Natural killer cell (primary cell): ENCODE measurements at places on chromosomes 13 and 19.

GRCh38 chr13:108315991-108316390 is 46.5 kb downstream of the TNFSF13B start:
- no peaks in the 10 kb centered on the region for H3K36me3 ChIP-seq
- H3K27ac ChIP-seq, result no peak overlapping the region
- no peaks in the 10 kb centered on the region for H3K4me1 ChIP-seq
- no peak overlapping the region for H3K4me3 ChIP-seq
- no peaks in the 10 kb centered on the region for H3K27me3 ChIP-seq
- DNase-seq, result no peak

GRCh38 chr13:69579351-69579750 is 528.3 kb upstream of the ATXN8OS start:
- no peaks in the 10 kb centered on the region for H3K27me3 ChIP-seq
- no peak for DNase-seq
- no peaks in the 10 kb centered on the region for H3K4me1 ChIP-seq
- H3K36me3 ChIP-seq, result no peaks in the 10 kb centered on the region
- no peak overlapping the region for H3K4me3 ChIP-seq

GRCh38 chr19:49997709-49998108 is 27.5 kb downstream of the VRK3 start:
- H3K27me3 ChIP-seq, result no peaks in the 10 kb centered on the region
- no peak overlapping the region for H3K27ac ChIP-seq
- peak; percentile 54 for DNase-seq
- H3K4me3 ChIP-seq, result no peak overlapping the region
- peaks cover 69% of the 10 kb centered on the region for H3K36me3 ChIP-seq
- H3K4me1 ChIP-seq, result peaks cover 19% of the 10 kb centered on the region

DNA sequence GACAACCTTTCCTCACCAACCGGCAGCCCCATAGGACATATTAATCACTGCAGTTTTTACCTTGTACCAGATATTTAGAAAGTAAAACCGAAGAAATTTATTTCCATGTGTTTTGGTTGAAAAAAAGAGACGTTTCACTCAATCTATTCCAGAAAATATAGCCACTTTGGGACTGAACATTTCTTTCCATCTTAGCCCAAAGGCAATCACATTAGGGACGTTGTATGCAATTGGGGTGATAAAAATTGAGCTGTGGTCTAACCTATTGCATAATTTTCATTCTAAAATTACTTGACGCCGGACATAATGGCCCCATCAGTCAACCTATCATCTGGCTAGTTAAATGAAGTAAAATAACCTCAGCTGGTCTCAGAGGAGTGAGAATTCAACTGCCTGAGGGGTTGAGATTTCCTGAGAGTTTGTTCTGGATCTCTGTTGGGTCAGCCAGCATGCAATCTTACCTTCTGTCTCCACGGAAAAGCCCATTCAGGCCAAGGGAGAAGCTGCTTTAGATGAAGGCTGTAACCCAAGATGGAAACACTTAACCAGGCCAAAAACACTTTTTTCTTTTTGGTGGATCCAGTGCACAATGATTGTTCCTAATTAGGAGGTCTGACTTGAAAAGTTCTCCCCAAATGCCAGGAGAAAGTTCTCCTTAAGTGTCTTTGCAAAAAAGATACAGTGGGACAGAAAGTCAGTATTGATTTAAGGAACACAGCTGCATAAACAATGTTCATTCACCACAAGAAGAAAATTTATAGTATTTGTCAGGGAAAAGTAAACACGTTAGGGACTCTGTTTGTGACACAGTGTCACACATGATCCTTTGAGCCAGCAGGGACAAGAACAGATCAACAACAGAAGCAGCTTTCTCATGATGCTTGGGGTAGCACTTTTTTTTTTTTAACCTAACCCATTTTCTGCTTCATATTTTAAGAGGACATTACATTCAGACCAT is 34.1 kb downstream of the DLEU7 start:
- no peak for DNase-seq
- H3K36me3 ChIP-seq, result no peaks in the 10 kb centered on the region
- no peak overlapping the region for H3K27ac ChIP-seq

GRCh38 chr19:55620410-55621204 is 3.8 kb downstream of the ZNF784 start:
- no peak overlapping the region for H3K4me3 ChIP-seq
- H3K27me3 ChIP-seq, result no peaks in the 10 kb centered on the region
- DNase-seq, result peak; percentile 57
- H3K36me3 ChIP-seq, result peaks cover 11% of the 10 kb centered on the region
- H3K4me1 ChIP-seq, result peaks cover 21% of the 10 kb centered on the region
- no peak overlapping the region for H3K27ac ChIP-seq

DNA sequence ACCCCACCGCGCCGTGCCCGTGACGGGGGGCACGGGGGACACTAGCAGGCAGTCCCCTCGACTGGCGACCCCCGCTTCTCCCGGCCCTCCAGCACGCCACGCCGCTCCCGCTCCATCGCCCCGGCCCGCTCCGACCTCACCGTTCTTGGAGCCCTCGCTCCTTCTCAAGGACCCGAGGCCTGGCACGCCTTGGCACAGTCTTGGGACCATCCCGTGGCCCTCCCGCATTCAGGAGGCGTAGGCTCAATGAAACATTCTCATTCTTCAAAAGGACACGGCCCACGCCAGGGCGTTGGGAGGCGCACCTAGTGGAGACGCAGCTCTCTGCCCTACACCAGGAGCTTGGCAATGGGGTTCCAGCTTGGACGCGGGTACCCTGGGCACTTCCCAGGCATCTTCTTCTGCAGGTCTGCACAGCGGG is 473 bp upstream of the CERS1 start:
- no peak for DNase-seq
- H3K27ac ChIP-seq, result no peak overlapping the region
- no peak overlapping the region for H3K4me3 ChIP-seq
- peaks cover 8% of the 10 kb centered on the region for H3K4me1 ChIP-seq
- peaks cover 6% of the 10 kb centered on the region for H3K27me3 ChIP-seq

- H3K4me1 ChIP-seq, result peaks cover 21% of the 10 kb centered on the region
- no peak overlapping the region for H3K4me3 ChIP-seq
- H3K27me3 ChIP-seq, result no peaks in the 10 kb centered on the region
- peaks cover 7% of the 10 kb centered on the region for H3K36me3 ChIP-seq
- no peak for DNase-seq
- no peak overlapping the region for H3K27ac ChIP-seq
Observed at GRCh38 chr13:98500963-98501421, 75.9 kb downstream of the STK24 start.

- H3K36me3 ChIP-seq, result no peaks in the 10 kb centered on the region
- no peaks in the 10 kb centered on the region for H3K27me3 ChIP-seq
- H3K4me1 ChIP-seq, result no peaks in the 10 kb centered on the region
- H3K27ac ChIP-seq, result no peak overlapping the region
- no peak for DNase-seq
Observed at GRCh38 chr13:47136504-47136941, 239.7 kb upstream of the HTR2A start.

DNA sequence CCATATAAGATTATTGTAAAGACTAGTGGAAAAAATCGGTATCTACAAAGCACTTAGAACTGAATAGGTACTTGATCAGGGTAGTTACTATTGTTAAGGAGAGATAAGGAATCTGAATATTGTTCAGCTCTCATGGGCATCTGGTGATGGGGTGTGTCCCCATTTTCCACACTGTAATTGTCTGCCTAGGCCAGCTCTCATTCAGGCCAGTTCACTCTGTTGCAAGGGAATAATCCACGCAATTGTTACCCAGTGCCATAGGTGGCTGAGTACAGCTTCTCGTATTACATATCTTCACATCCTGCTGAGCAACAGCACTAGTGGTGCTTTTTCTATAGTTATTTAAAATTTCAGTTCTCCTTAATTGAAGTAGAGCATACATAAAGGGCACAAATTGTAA is 45.6 kb upstream of the C13orf42 start:
- no peaks in the 10 kb centered on the region for H3K36me3 ChIP-seq
- H3K4me1 ChIP-seq, result no peaks in the 10 kb centered on the region
- no peak overlapping the region for H3K4me3 ChIP-seq

DNA sequence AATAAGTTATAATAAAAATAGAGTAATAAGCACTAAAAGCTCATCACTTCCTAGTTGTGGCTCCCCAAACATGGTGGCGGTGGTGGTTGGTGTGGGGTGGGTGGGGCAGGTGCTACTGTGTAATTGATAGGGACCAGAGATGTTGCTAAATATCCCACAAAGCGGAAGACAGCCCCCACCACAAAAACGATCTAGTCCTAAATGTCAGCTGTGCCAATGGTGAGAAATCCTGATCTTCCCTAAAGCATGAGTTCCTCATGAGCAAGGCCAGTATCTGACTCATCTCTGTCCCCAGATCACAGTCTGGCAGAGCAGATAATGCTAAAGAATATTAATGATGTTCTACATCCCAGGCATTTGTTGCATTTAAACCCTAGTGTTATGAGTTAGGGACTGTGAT is 1.9 kb upstream of the EDDM13 start:
- no peak overlapping the region for H3K27ac ChIP-seq
- no peak overlapping the region for H3K4me3 ChIP-seq
- no peaks in the 10 kb centered on the region for H3K27me3 ChIP-seq
- H3K4me1 ChIP-seq, result no peaks in the 10 kb centered on the region
- H3K36me3 ChIP-seq, result no peaks in the 10 kb centered on the region
- peak; percentile 4 for DNase-seq

GRCh38 chr19:932648-933552 is 7.1 kb downstream of the ARID3A start:
- H3K36me3 ChIP-seq, result no peaks in the 10 kb centered on the region
- H3K27ac ChIP-seq, result peak overlapping the region; percentile 71
- H3K4me1 ChIP-seq, result peaks cover 51% of the 10 kb centered on the region
- peak overlapping the region; percentile 16 for H3K4me3 ChIP-seq

DNA sequence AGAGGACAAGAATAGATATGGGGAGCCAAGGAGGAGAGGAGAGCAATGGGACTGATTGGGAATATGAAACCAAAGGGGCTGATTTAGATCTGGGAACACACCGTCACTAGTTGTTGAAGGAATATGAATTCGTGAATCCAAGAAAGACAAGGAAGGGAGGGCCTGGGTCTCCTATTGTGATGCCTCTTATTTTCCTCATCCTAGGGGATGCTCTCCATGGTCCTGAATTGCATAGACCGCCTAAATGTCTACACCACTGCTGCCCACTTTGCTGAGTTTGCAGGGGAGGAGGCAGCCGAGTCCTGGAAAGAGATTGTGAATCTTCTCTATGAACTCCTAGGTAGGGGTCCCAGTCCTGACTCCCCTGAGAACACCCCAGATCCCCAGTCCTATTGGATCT is 21.5 kb downstream of the RYR1 start:
- H3K27ac ChIP-seq, result no peak overlapping the region
- no peaks in the 10 kb centered on the region for H3K36me3 ChIP-seq
